Activated CD4-positive, alpha-beta T cell treated with anti-CD3 and anti-CD28 coated beads, Interleukin-2, amount 50 U/mL, for 4 hours (primary cell): ENCODE measurements at places on chromosomes 5 and 9.

GRCh38 chr5:133400831-133401351 is 211.4 kb downstream of the FSTL4 start:
- DNase-seq, result no peak

- no peak for DNase-seq
These were observed 62.9 kb downstream of the GADD45G start for GRCh38 chr9:89667726-89668125.

DNA sequence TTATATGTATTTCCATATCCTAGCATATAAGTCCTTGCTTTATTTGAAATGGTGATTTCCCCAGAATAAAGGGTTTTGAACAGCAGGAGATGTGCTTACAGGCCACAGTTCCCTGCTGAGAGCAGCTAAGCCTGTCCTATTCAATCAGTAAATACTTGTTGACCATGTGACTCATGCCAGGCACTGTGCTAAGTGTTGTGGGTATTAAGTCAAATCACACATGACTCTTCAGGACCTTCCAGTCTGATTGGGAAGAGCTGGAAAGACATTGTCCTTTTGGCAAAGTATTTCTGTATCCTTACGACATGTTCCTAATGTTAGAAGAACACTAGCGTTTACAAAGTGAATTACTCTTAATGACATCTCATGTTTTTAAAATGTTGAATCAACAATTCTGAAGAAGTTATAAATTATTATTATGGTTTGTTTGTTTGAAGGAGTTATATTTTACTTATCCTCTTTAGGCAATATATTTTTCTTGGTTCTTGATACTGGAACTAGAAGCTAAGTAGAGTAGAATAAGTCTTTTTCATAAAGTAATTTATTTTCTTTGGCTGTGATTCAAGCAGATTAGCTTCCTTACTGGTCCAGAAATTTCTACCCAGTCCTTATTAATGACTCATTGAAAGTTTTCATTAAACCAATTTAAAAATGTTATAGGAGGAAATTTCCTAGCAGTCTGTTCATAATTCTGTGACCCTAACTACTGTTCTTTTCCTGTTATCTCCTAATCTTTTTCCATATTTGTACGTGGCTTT is 82.1 kb downstream of the GAPVD1 start:
- DNase-seq, result no peak

DNA sequence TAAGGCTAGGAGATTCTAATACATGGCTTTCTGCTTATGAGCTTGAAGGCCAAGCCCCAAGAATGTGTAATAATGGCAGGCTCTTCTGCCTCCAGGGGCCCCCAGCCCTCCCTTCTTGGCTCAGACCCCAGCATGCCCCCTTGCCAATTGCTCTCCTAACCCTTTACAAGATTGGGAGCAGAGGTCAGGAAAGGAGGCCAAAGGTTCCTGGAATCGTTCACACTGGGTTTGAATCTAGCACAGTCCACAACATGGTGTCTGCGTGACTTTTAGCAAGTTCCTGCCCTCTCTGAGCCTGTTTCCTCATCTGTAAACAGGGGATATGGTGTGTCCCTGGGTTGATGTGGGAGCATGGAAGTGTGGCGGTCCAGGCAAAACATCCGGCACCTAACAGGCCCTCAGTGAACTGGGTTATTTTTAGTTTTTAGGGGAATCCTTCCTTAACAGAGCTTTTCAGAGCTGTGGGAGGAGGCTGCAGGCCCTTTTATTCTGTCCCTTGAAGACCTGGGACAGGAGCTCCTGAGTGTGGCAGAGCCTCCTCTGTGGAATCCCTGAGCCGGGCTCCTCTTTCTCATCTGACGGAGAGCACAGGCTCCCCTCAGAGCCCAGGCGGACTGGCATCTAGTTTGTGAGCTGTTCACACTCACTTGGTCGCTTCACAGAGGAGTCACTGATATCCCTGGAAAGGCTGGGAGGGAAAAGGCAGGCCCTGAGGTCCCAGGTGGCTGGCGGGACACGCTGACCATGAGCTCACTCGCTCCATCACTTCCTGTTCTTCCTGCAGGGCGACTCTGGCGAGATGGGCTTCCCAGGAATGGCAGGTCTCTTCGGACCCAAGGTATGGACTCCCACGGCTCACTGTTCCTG is 23.4 kb upstream of the ORM1 start:
- DNase-seq, result no peak

- no peak for DNase-seq
These were observed 807.9 kb downstream of the PRELID2 start for GRCh38 chr5:145027286-145027685.

DNA sequence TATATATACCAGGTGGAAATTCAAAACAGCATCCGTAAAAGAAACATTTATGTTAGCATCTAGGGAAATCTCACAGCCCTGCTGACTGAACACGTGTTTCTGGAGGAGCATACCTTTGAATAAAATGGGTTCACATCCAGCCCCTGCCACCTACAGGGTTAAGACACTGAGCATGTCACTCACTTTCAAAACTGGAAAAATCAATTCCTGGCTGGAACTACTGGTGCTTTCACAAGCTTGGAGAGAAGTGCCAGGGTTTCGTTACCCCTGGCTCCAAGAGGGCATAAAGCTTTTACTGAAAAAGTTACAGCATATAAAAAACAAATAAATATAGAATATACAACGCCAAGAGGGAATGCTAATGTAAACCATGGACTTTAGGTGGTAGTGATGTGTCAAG is 48.0 kb downstream of the SERINC5 start:
- no peak for DNase-seq

DNA sequence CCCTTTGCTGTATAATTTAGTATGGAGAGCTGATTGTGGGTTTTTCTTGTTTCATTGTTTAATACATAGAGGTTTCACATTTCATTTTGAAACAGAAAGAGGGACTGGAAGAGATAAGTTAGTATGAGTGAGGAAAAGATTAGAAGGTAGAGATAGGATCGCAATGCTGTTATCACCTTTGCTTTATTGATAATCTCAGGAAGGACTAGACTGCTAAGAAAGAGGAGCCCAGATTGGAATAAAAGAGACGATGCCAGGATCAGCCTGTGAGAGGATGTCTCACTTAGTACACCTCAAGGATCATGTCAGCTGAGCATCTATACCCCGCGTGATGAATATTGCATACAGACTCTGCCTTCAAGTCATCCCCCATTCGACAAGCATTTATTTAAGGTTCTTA is 178.0 kb upstream of the DMAC1 start:
- DNase-seq, result no peak

- DNase-seq, result no peak
These were observed 104.3 kb downstream of the PIK3R1 start for GRCh38 chr5:68319706-68320412.

GRCh38 chr5:172622091-172623046 is 18.7 kb upstream of the NEURL1B start:
- DNase-seq, result no peak

DNA sequence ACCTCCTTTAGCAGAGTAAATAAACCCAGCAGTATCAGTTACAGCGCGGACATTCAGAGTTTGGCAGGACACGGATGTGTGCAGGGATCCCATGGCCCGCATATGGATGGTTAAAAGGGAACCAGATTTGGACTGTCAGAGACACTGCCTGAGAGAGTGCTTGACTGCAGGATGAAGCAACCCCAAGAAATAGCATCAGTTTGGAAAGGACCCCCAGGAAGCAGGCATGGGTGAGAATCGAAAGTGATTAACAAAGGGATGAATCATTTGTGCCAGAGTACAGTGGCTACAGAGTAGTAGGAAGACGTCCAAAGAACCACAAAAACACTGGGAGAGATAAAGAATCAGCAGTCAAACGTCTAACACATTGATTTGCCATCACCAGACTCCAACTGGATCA is 5.5 kb downstream of the C7 start:
- DNase-seq, result no peak

DNA sequence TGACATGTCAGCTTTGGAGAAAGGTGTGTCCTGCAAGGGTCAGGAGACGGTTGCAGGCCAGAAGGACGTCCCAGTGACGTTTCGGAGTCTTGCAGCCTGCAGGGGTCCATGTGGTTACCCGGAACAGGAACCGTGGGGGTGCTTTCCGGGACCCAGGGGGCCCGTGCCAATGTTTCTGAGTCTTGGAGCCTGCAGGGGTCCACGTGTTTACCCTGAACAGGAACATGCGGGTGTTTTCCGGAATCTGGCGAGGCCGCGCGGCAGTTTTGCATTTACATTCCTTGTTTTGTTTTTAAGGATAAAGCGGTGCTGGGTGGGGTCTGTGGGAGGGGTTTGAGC is 30.6 kb downstream of the NKD2 start:
- no peak for DNase-seq

DNA sequence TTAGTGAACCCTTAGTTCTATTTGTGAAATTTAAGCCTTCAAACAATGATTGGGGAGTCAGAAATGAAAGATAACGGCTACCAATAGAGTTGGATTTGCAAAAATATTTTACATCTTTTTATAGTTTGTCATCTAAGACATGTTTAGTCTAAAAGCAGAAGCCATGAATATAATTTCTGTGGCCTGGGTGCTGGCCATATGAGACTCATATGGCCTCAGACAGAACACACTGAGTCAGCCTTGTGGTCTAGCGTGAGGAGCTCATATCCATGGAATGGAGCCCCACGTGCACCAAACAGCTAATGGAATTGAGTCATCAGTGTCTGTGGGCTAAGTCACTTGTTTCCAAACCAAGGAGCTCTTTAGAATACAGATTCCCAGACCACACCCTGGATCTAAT is 240.7 kb upstream of the NREP start:
- DNase-seq, result no peak

DNA sequence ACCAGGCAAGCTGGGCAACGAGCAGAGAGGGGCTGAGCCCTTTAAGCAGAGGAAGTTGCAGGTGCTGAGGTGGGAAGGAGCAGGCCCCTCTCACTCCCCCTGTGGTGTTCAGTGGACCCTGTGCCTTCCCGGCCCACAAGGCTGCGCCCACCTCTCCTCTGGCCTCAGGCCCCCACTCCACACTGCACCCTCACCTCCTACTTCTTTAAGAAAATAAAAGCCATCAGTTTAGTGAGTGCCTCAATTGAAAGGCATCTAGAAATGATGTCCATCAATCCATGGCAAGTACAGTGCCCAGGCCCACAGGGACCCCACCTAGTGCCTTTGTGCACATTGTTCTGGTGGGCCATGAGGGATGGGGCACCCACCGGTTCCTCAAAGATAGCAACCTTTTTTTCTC is 158.0 kb downstream of the PAX5 start:
- DNase-seq, result no peak

GRCh38 chr5:127411381-127411780 is 106.1 kb upstream of the PRRC1 start:
- no peak for DNase-seq

DNA sequence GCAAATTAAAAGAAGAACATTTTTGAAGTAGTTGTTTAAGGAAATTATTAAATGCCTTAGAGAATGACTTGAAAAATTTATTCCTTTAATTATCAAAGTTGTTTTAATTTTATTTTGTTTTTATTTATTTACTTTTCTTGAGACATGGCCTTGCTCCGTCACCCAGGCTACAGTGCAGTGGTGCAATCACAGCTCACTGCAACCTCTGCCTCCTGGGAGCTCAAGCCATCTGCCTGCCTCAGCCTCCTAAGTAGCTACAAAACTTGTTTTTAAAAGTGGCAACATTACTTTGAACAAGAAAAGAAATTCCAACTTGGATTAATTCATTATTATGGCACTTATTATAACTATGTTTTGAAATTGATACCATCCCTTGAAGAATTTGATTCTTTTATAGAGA is 29.0 kb downstream of the CDO1 start:
- no peak for DNase-seq

GRCh38 chr5:144179226-144179625 is 8.6 kb downstream of the KCTD16 start:
- DNase-seq, result no peak

DNA sequence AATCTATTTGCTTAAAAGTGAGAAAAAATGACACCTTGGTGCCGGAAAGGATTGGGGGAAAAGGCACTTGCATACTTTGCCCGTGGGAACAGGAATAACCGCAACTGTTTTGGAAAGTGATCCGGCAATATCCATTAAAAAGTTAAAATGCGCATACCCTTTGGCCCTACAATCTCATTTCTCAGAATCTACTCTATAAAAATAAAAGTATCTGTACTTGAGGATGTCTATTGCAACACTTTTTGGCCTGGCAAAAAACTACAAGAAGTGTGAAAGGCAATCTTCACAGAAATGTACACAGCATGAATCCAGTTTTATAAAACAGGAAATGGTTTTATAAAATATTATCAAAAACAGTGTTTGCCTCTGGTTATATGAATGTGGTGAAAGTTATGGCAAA is 58.3 kb upstream of the NFIL3 start:
- DNase-seq, result no peak

DNA sequence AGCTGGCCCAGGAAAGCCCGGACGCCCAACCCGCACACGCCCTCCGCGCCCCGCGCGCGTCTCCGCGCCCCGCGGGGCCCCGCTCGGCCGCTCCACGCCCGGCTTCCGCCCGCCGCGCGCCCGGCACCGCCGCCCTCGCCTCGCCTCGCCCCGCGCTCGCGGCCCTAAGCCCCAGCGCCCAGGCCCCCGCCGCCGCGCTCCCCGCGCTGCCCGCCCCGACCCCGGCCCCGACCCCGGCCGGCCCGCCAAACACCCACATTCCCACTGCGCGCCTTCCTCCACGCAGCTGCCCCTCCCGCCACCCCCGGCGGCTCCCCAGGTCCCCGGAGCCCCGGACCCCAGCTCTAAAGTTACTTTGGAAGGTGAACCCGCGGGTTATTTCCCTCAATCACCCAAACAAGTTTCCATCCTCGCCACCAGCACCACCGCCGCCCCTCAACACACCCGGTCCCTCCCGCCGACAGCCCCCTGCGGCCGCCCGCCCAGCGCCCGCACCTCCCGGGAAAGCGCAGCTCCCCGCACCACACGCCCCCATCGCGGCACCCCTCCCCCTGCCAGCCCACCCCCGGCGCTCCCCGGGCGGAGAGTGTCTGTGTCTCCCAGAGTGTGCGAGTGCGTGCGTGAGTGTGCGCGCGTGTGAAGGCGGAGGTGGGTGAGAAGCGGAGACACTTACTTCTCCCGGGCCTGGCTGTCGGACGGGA is 439 bp downstream of the SSBP2 start:
- DNase-seq, result no peak

GRCh38 chr9:9216934-9217333 is 1395.9 kb downstream of the PTPRD start:
- no peak for DNase-seq

GRCh38 chr5:14054111-14054854 is 88.9 kb upstream of the TRIO start:
- no peak for DNase-seq

- no peak for DNase-seq
These were observed 265.9 kb upstream of the RPS23 start for GRCh38 chr5:82544004-82544403.

DNA sequence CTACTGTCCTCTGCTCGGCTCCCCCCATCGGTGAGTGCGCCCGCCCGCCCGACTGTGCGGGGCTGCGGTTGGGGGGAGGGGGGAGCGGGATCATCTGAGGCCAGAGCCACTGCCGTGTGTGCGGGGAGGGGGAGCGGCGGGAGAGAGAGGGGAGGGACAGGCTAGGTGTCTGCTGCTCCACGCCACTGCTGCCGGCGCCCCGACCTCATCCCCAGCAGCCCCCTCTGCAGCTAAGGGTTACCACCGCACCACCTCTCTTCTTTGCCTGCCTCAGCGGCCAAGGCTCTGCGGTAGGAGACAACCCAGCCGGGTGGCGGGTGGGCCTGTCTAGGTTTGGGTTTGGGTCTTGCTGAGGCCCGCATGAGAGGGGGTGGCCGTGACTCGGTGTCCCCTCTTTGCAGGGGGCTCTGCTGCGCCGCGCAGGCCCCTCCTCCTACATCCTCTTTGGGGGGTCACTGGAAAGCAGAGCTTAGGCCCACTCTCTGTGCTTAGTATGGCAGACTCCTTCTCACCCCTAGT is 670 bp upstream of the PURA start:
- DNase-seq, result no peak

- no peak for DNase-seq
These were observed 518 bp downstream of the LOX start for GRCh38 chr5:122077366-122078115.
